Jurkat, Clone E6-1 (cell line): ENCODE measurements at places on chromosomes 5 and 9.

- DNase-seq: no peak
These were observed 232.6 kb downstream of the MAST4 start for GRCh38 chr5:66828548-66829357.

GRCh38 chr5:41951224-41951623 is 26.1 kb downstream of the FBXO4 start:
- DNase-seq: no peak

GRCh38 chr9:110623462-110624025 is 44.0 kb upstream of the SVEP1 start:
- peak; percentile 40 for DNase-seq

DNA sequence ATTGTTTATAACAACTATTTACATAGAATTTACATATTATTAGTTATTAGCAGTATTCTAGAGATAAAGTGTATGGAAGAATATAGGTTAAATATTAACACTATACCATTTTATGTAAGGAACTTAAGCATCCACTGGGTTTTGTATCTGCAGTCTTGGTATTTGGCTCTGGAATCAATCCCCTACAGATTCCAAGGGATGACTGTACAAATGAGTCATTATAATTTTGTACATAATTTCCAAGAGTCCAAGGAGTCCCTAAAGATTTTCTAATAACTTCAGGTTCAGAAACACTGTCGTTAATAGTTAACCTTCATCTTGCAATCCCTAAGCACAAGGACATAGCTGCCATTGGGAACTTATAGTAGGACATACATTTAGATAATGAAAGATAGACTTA is 254.8 kb upstream of the PDE4D start:
- no peak for DNase-seq

GRCh38 chr5:173886150-173886549 is 2.0 kb upstream of the CPEB4 start:
- DNase-seq: no peak

GRCh38 chr5:164306662-164307061 is 801.2 kb downstream of the MAT2B start:
- no peak for DNase-seq

- DNase-seq: no peak
These were observed 68.3 kb downstream of the WNK2 start for GRCh38 chr9:93252116-93252780.

DNA sequence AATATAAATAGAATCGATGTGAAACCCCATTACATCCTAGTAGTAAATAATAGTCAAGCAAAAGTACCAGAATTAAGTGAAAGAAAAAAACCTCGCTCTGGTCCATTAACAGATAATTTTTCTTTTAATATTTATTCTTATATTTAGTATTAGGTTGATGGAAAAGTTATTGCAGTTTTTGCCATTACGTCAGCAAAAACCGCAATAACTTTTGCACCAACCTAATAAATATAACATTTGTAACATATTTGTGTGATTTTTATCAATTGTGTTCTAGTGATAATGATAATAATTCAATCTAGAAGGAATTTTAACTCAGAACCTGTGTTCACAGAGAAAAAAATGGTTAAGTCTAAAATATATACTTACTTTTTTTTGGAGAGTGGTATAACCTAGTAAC is 16.1 kb downstream of the RORB start:
- no peak for DNase-seq

GRCh38 chr5:66720780-66721179 is 124.6 kb downstream of the MAST4 start:
- no peak for DNase-seq

DNA sequence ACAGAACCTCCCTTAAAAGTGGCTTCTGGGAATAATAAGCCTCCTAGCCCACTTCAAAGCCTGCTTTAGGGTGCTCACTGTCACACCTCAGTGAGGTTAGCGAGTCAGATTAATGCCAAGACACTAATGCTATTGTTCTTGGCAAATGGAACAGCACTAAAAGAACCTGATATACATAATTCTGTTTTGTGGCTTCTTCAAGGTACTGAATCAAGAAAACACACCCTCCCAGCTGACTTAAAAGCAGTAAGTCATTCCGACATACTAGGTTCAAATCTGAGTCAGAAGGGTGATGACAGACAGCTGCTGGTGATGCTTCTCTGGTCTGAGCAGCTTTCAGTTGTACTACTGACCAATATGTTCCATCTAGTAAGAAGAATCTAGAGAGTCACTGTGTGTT is 121.6 kb downstream of the OXCT1 start:
- DNase-seq: no peak

GRCh38 chr5:112434641-112435040 is 15.6 kb upstream of the EPB41L4A start:
- DNase-seq: no peak

DNA sequence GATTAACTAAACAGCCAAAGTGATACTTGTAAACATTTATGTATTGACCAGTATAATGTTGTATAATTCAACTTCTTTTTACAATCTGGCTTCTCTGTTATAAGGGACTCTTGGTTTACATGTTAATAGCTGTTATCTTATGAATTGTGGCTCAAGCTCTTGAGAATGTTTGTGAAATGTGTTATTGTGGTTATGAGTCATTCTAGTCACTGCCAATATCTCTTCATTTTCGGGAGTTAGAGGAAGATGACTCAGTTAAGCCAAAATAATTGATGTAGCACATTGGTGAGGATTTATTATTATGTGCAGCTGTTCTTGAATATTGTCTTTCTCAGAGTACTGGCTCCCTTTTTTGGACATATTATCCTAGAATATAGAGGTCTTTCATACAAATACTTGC is 655.2 kb upstream of the RIOK2 start:
- DNase-seq: no peak

DNA sequence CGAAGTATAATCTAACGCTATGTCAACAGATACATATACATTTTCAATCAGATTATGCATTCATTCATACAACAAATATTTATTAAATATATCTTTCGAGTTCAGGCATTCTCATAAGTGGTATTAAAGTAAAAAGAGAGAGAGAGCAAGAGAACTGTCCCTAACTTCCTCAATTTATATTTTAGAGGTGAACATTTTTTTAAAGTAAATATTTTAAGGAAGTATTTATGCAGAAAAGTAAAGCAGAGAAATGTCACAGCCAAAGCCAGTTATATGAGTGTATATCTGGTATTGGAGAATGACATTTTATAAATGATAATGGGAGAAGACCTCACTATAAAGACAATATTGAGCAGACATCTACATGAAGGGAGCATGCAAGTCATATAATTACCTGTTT is 667.3 kb upstream of the CDH9 start:
- no peak for DNase-seq

DNA sequence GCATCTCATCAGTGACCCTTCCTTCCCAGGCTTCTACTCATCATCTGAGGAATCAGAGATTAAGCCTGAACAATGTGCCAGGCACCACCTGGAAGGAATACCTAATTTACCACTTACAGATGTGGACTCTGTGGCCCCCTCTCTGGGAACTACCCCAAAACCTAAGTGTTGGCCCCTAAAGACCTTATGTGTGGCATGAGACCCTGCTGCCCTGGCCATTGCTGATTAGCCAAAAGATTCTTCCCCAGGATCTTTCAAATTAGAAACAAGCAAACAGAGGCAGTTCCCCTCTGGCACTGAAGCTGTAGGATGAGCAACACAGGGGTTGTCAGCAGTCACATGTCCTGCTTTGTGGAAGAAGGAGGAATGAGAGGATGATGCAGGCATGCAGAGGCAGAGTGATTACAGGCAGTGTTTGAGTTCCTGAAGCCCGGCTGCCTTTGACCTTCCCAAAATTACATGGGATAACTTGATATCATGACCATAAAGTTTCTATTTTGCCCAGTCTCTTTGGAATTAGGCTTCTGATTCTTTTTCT is 10.6 kb downstream of the SPINK4 start:
- no peak for DNase-seq

DNA sequence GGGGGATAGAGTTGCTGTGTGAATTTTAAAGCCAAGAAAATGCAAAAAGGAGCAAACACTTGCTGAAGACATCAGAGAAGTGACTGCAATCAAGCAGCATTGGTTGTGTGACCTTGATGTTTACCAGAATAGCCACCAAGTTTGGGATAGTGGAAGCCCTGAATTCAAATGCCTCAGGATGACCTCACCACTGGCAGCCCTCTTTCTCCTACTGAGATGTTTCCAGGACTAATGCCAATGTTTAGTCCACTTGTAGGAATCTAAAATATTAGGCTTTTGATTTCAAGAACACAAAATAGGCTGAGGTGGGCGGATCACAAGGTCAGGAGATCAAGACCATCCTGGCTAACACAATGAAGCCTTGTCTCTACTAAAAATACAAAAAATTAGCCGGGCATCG is 112.2 kb upstream of the NUDT12 start:
- no peak for DNase-seq

DNA sequence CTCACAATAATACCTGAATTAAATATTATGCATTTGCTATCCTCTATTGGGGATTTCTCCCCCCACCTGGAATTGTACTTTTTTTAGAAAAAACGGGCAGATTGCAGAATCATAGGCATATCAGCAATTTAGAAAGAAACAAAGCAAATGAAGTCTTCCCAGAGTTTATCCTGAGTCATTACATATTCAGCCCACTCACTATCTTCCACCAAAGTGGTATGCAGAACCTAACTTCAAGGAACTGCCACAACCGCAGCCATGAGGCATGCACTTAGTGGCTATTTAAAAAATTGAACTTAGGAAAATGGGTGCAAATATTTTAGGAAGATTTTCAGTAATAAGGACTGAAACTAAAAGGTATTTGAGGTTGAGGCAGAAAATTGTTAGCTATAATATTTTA is 48.6 kb downstream of the UBAP1 start:
- no peak for DNase-seq

DNA sequence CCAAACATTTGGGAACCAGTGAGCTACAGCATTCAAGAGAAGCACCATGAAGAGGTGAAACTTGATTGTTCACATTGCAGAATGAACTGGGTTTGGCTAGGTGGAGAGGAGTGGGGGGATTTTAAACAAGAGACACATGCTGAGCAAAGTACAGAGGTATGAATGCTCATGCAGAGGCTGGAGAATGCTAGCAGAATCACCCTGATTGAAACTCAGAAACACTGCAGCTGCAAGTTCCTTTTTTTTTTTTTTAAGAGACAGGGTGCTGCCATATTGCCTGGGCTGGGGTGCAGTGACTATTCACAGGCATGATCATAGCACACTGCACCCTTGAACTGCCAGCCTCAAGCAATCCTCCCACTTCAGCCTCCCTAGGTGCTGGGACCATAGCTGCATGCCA is 35.1 kb downstream of the DENND1A start:
- DNase-seq: no peak

GRCh38 chr9:111810908-111811307 is 16.2 kb upstream of the SHOC1 start:
- no peak for DNase-seq

- DNase-seq: no peak
These were observed 15.1 kb upstream of the EPB41L4B start for GRCh38 chr9:109335929-109336328.

DNA sequence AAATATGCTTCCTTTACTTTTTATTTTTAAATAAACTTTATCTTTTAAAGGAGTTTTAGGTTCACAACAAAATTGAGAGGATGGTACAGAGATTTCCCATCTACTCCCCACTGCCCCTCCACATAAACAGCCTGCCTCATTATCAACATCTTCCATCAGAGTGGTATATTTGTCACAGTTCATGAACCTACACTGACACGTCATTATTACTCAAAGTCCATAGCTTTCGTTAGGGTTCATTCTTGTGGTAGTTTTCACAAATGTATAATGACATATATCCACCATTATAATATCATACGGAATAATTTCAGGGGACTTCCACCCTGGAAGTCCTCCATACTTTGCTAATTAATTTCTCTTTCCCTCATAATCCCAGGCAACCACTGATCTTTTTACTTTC is 204.9 kb downstream of the SMARCA2 start:
- DNase-seq: no peak

- DNase-seq: no peak
These were observed 286.4 kb downstream of the GADD45G start for GRCh38 chr9:89891221-89891590.

DNA sequence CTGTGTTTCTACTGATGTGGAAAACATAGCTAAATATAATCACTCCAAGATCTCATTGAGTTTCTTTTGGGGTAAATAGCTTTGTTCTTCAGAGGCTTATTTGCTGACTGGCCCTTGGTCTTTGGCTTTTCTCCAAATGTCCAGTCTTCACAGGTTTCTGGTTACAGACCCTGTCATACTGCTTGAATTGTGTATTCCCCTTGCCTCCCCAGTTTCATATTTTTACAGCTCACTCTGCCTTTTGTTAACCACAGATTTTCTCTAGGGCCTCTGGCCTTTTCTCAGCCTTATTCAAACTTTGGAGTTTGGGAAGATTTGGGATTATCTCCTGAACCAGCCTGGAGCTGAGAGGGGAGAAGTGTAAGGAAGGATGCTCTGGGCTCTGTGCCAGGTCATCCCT is 23.9 kb downstream of the ISOC1 start:
- DNase-seq: no peak

DNA sequence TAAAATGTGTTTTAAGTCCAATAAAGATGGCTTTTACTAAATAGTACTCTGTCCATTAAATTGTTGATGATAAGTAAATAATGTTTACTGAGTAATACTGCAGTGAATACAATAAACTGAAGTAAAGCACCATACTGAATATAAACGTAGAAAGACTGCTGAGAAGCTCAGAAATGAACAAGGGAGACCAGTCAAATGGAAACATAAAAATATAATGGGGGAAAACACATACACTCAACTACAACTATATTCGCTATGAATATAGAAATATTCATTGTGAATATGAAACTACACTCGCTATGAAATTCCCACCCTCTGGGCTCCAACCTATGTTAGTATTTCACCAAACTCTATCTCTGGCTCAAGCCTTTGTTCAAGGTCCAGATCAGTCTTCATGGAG is 41.9 kb upstream of the UBQLN1 start:
- DNase-seq: no peak

DNA sequence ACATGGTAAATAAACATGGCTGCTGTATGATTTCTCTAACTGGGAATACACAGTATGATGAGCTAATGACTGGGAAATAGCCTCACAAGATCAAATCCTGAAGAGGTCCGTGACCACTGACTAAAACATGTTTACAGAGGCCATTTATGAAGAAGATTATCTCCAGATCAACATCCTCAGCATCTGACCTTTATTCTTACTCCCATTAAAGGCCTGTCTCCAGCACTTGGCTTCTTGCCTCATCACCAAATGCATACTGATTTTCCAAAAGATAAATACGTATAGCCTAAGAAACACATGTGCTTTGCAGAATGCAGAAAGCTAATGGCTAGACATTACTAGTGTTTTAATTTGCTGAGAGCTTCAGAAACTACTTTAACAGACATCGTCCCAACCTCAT is 108.0 kb upstream of the TSLP start:
- no peak for DNase-seq

GRCh38 chr5:142743592-142744441 is 26.4 kb upstream of the ARHGAP26 start:
- no peak for DNase-seq

- DNase-seq: no peak
These were observed 488.8 kb downstream of the HTR1A start for GRCh38 chr5:63473335-63473967.
